ENCODE measurements at places on chromosomes 13 and 19.

DNA sequence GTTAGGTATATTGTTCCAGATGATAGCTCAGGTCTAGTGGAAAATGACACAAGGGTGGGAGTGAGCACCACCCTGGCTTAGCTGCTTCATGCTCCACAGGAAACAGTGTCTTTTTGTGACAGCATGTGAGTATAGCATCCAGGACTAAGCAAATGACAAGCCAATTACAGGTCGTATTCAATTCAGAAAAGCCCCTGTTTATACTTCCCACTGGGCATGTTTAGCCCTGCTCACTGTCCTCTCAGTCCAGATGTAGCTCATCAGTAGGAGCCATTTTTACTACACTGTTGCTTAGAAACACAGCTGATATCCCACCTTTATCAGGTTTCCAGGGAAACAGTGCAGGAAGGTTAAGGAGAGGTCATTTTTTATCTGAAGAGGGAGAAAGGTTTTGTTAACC is 8.0 kb downstream of the ABHD13 start:
- no peak for DNase-seq

- DNase-seq = no peak
Measured at GRCh38 chr13:42946927-42947326, 45.1 kb downstream of the EPSTI1 start.

DNA sequence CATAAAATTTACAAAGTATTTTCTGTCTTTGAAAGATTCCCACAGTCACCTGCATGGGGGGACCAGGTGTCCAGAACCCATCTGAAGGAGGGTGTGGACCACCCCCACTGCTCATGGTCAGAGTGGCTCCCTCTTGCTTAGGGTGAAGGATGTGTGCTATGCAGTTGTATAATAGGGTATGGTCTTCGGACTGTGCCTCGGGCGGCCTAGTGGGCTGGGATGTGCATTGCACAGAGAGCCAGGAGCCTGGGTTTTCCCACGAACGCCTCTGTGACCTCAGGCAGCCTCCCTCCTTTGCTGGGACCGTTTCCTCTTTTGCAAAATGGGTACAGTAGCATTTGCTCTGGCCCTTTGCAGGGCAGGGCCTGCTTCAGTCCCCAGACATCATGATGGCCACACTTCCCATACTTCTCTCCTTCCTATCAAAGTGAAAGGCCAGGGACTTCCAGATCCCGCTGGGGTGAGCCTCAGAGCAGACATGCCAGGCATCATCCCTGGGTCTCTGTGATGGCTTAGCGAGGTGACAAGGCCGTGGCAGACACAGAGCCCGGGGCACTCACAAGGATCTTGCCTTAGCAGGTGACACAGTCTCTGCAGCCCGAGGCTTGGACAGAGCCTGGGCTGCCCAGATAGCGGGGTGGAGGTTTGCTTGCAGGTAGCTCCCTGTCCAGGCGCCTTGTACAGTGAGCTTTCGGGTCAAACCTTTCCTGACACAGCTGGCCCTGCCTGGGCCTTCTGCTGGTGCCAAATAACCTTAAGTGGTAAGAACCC is 59.4 kb upstream of the ZNF536 start:
- DNase-seq = no peak

DNA sequence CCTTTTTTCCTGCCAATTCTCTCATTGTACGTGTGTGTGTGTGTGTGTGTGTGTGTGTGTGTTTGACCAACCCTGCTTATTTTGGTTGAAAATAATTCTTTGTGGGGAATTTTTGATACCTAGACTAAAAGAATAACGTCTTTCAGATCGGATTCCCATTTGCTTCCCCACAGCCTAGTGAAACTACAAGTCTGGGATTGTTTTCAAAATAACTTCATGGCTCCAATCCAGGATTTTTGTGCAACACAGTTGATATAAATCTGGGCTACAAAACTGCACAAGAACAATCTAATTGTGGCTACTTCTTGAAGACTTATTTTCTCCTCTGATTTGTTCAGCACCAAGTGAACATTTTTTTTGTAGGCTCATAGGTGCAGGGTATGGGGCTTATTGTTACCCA is 332.8 kb upstream of the MIR17HG start:
- DNase-seq = no peak

DNA sequence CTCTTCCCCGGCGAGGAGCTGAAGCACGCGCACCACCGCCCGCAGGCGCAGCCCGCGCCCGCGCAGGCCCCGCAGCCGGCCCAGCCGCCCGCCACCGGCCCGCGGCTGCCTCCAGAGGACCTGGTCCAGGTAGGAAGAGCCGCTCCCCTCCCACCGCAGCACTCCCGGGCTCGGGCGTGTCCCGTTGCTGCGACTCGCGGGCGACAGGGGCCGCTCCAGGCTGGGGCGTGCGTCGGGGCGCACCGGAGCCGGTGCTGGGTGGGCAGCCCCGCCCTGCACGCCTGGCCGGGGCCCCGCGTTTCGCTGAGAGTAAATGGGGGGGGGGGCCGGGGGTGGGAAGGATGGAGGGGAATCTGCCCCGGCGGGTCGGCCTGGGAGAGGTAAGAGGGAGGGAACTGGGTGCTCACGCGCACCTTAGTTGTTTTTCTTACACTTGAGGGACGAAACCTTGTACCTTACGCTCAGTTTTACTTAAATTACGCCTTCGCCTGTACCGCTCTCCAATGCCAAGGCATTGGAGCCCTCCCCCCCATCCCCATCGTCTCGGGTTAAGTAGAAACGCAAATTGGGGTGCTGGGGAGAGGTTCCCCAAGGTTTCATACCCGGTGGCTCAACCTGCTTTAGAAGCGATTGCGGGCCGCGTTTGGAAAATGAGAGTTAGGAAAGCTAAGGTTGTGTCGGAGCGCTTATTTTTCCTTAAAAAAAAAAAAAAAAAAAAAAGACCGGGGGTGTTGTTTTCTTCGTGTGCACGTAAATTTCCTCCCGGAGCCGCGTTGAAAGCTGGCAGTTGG is 850 bp downstream of the KLF5 start:
- DNase-seq = peak; percentile 24

DNA sequence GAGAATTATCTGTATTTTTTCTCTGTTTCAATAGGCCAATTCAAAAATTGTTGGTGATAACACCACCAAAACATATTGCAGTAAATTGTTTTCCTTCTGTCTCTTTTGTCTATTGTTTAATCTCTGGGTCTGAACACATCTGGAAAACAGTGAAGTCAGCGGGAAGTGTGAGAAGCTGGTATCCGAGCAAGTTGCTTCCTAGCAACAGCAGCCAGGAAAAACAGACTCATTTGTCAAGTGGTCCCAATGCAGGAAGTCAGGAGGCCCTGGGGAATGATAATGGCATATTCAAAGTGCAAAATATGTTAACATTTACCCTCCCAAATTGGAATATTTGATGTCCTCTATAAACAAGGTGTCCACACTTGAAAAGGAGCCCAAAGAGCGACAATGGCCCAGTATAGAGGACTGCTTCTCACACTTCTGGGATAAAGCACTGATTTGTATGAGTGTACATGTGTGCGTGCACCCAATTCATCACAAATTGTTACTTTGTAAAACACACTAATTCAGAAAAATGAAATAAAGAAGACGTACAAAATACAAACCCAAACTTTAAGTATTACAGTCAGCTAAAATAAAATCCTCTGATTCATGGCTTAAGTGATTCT is 515.0 kb downstream of the TBC1D4 start:
- DNase-seq = no peak

Measured in tibial artery (tissue), 4 donors.